ENCODE measurements at places on chromosomes 5 and 9.

GRCh38 chr9:14136646-14137370 is 177.1 kb downstream of the NFIB start:
- DNase-seq: no peak

DNA sequence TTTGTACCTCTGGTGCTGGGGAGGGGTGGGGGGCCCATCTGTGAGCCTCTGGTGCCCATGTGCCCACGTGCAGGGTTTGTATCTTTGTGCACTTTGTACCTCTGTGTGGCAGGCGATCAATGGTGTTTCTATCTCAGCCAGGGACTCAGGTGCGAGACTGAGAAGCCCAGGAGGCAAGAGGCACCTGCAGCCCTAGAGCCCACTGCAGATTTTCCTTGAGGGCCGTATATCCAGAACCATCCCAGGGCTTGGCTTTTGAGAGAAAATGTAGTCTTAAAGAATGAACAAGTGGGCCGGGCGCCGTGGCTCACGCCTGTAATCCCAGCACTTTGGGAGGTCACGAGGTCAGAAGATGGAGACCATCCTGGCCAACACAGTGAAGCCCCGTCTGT is 52.2 kb upstream of the KCNMB1 start:
- DNase-seq: no peak

DNA sequence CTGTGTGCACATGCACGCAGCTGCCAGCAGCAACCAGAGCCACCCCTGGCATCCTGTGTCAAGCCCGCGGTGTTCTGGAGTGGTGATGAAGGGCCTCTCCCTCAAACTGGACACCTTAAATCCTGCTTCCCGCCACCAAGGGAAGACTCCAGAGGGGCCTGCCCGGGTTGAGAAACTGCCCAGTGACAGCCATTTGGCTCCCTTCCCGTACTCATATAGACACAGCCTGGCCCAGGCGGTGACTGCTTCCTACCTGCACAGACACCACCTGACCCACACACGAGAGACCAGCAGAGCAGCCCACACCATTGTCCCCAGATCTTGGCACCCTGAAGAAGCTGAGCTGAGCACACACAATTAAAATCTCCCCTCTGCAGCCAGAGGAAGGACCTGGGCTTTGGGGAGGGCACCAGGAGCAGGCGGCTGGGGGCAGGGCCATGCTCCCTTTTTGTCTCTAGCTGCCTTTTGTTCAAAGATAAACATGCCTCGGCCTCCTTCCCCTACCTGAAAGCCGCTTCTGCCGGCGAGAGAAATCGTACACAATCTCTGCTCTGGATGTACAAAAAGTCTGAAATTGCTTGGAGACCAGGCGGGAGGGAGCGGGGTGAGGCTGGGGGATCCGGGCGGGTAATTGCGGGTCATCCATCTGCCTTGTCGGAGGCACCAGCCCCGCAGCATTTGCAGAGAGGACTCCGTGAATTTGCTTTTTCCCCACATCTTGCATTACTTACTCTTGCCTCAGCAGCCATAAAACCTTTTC is 78.4 kb downstream of the TSPAN17 start:
- no peak for DNase-seq

DNA sequence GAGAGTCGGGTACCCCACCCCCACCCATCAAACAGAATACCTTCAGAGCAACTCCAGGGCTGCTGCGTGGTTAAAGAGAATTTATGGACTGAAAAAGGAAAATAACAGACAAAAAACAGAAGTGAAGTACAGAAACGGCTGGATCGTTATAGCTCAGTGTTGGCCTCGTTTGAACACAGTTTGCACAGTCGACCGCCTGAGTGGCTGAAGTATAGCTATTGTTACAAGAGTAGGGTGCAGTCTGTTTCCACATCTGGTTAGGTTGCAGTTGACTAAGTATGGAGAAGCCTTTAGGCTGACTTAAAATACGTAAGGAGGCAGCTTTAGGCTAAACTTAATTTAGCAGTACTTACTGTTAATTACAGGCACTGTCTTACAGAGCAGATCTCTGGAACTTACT is 121.2 kb downstream of the GCNT1 start:
- DNase-seq: no peak

DNA sequence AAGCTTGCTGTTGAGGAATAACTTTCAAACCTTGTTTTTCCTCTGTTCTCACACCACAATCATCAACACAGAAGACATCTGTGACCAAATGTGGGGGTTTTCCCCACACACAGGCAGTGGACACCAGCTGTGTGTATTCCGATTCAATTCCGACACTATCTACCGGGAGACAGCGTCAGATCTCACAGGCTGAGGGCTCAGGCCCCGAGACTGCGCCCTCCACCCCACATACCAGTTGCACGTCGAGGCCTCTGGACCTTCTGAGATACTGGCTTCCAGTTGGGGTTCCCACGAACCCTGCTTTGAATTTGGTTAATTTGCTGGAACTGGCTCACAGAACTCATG is 41.3 kb downstream of the STK10 start:
- DNase-seq: no peak

GRCh38 chr5:96565582-96566265 is 96.5 kb upstream of the CAST start:
- no peak for DNase-seq

DNA sequence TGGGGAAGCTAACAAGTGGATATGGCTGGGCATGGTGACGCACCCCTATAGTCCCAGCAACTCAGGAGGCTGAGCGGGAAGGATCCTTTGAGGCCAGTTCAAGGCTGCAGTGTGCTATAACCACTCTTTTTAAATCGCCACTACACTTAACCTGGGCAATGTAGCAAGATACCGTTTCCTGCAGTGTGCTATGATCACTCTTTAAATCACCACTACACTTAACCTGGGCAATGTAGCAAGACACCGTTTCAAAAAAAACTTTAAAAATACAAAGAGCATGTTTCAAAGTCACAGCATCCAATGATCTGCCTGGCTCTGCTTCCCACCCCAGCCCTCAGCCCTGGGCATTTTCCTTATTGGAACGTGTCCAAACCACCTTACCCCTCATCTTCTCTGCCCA is 14.5 kb downstream of the GRHPR start:
- no peak for DNase-seq

DNA sequence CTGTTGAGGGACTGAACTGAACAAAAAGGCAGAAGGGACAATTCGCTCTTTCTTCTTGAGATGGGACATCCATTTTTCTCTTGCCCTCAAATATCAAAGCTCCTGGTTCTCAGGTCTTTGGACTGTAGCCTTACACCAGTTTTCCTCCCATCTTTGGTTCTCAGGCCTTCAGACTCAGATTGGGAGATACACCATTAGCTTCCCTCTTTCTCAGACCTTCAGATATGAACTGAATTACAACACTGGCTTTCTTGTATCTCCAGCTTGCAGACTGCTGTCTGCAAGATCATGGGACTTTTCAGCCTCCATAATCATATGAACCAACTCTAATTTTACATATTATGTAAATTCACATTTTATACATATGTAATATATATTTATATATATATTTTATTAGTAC is 12.6 kb upstream of the CCNG1 start:
- no peak for DNase-seq

DNA sequence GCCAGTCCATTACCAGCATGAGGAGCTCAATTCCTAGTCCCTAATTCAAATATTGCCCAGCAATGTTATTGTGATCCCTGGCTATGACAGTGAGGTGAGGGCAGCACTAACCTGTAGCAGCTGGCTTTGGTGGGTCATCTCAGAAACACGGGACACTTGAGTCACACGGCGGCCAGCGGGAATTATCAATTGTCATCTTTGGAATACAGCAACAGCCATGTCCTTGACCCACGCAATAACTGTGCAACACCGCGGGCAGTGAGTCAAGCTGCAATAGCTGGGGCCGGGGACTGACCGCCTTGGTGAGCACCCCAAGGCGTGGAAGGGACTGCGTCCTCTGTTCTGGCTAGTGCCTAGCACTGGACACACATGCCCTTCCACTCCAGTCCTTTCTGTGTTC is 62.5 kb upstream of the ALDH1B1 start:
- no peak for DNase-seq

DNA sequence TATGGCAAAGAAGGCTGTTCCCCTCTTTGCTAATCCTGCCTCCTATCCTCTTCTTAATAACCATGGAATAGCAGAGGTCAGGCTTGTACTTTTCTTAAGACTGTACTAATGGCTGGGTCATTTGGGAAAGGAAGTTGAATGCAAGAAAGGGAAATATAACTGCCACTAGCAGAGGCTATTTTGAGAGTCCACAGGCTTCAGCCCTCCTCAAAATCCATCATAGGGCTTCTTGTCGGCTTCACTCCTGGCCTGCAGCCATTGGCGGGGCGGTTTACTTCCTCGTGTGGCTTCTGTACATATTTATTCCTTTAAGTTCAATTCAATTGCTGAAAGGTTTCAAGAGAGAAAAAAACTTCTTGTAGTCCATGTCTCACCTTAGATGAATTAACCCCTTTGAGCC is 2.8 kb upstream of the PARP8 start:
- no peak for DNase-seq

Measured in activated CD4-positive, alpha-beta T cell treated with anti-CD3 and anti-CD28 coated beads, Interleukin-2, amount 50 U/mL, for 24 hours (primary cell).